ENCODE measurements at places on chromosomes 3 and 15.

GRCh38 chr15:69076756-69077155 lies 62.3 kb downstream of the NOX5 start:
- DNase-seq: no peak

GRCh38 chr3:107782054-107782453 lies 259.3 kb downstream of the BBX start:
- no peak for DNase-seq

DNA sequence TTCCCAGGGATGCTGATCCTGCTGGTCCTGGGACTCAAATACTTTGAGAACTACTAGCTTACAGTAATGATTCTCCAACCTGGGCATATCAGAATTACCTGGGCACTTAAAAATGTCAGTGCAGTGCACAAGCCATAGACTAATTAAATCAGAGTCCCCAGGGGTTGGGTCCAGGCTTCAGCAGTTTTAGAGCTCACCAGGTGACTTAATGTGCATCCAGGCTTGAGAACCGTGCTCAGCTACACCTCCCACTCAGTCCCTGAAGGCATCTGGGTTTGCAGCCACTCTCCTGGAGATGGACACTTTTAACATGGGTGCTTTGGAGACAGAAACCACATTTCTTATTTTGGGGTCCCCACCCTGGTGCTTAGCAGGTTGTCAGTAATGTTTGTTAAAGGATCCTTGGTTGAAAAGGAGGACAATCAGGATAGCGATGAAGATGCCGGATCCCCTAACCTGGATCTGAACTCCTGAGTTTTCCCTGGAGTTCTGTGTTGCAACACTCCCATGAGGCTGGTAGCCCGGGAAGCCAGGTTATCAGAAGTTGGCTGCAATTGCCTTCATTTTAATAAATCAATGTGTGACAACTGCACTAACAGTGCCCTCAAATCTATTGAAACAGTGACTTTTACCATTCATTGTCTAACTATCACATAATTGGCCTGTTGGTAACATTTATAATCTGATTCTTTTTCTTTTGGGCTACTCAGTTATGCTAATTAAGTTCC lies 48.1 kb downstream of the BFSP2 start:
- DNase-seq: no peak

GRCh38 chr3:143855183-143855582 lies 6.9 kb upstream of the SLC9A9 start:
- no peak for DNase-seq

DNA sequence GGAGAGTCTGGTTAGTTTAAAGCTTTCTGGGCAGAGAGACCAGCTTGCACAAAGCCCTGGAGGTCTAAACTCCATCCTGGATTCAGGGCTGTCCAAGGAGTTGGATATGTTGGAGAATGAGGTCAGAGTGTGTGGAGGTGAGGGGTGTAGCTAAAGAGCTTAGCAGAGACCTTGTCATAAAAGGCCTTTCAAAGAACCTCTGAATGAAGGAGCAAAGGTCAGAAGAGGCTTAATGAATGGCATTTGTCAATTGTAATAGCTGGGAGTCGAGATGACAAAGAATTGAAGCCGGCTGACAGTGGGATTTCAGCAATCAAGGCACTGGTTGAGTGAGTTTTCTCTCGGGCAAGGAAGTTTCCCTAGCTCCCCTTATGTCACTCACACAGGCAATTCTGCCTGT lies 202.6 kb downstream of the PDCD6IP start:
- DNase-seq: no peak

DNA sequence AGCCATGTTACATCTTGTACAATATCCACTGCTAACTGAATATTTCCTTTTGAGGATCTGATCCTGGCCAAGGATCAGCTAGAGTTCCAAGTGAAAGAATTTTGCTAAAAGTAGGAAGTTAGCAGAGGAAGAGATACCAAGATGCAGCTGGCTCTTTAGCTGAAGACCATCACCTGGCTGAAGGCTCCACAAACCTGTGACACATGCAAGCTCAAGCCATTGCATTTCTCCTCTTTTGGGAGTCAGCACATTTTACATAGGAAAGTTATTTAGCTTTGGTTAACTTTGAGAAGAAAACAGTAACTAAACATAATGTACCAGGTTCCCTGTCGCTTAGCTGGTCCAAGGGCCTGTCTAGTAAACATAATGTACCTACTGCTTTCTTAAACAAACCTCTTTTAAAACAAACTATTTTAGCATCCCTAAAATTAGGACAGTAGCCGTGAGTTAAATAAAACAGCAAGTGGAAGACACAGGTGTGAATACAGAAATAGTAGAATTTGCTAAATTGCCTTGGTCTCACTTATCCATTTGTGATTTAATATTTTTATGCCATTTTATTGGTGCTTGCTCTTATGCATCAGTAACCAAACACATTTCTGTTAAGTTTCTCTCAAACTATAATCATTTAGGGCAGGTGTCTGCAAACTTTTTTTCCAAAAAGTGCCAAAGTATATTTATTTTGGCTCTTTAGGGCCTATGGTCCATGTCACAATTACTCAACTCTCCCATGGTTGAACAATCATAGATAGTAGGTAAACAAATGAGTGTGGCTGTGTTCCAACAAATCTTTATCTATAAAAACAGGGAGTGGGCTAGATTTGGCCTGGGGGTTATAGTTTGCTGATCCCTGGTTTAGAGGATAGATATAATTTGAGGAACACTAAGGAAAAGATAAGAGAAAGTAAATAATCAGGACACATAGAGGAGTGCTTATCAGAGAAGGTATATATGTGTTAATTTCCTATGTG lies 11.2 kb downstream of the GCSAM start:
- no peak for DNase-seq

DNA sequence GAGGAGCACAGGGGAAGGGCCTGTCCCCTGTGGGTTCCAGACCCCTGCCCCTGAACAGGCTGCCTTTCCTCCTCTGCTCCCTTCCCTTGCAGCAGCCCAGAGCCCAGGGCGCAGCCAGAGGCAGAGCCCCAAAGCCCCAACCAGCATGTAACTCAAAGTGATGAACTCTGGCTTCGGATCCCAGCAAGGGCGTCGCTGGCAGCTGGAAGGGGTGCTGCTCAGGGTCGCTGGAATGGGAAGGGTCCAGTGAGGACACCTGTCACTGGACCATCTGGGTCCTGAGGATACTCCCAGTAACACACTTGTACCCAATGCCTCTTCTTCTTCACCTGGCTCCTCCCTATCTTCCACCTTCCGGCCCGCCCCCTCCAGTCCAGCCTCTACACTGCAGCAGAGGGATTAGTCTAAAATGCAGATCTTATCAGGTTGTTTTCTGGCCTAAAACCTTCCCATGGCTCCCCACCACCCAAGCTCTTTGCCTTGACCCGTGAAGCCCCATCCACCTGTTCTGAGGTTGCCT lies 64.0 kb downstream of the SLC6A1 start:
- DNase-seq: no peak

GRCh38 chr3:7456386-7456785 lies 595.5 kb downstream of the GRM7 start:
- no peak for DNase-seq

- no peak for DNase-seq
Observed at GRCh38 chr3:160076519-160076918, 87.9 kb downstream of the IL12A start.

DNA sequence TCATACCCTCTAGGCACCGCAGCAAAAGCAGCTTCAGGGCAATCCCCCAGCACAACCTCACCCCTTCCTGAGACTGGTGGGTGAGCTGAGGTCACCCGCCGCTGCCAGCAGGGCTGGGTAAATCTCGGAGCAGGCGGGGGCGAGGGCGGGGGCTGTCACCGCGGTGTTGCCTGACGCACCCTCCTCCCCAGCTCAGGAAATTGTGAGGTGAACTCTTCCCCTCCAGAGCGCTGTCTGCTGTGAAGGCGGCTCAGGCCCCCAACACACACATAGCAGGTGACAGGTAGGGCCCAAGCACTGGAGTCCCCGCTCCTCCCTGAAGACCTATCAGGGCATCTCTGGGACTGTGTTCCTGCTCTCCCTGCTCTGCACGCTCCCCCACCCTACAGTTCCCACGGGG lies 30.2 kb upstream of the FURIN start:
- DNase-seq: peak; percentile 78

DNA sequence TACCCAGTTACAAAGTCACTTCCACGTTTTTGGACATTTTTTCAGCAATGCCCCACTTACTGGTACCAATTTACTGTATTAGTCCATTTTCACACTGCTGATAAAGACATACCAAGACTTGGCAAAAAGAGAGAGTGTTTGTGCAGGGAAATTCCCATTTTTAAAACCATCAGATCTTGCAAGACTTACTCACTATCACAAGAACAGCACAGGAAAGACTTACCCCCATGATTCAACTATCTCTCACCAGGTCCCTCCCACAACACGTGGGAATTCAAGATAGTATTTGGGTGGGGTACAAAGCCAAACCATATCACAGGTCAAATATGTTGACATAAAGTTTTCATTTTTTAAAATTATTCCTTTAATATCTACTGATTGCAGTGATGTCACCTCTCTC lies 16.2 kb upstream of the ABI3BP start:
- DNase-seq: no peak
